ENCODE measurements at places on chromosomes 5 and 9. TPM values are rescaled to one million over a fixed set of nuclear protein-coding genes. Genes with fewer than 3 reads are reported as not detected.

Gene BARX1
- not detected for polyA plus RNA-seq

Gene CCDC171
- polyA plus RNA-seq = 1.2 TPM

- DNase-seq = no peak
Observed at GRCh38 chr9:99855467-99856176, 33.9 kb downstream of the NR4A3 start.

DNA sequence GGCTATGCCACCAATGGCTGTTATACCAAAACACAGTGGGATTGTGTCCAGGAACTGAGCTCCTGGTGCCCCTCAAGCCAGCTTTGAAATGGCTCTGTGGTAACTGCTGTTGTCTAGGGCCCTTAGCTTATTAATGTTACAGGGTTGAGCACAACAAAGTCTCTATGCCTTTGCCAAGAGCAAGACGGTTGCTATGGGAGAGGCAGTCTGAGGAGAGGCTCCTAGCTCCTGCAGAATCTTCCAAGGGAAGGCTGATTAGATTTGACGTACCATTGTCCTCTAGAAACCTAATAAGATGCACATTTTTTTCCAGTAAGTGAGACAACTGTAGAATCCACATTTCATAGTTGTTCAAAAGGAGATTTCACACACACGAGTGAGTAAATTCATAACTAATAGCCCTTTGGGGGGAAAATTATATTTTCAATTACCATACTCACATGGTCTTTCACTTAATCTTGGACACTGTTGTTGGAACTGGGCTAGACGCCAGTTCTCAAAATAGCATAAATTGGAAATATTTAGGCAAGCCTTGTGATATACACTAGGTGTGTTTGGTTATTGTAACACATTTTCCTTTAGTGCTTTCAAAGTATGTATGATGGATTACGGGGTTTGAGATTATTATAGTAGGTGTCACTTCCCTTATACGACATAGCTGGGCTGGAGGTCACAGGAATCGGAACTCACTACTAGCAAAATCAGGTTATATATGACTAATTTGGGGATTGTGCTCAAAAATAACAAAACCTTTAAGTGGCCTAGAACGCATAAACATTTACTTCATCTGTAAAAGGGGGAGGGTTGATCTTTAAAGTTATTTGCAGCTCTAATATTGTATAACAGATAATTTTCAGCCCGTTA lies 186.3 kb upstream of the EGFLAM start:
- peak; percentile 29 for DNase-seq

- no peak for DNase-seq
Observed at GRCh38 chr5:59661954-59662615, 231.4 kb downstream of the PDE4D start.

GRCh38 chr5:1723476-1723875 lies 76.2 kb downstream of the MRPL36 start:
- no peak for DNase-seq
